Stimulated activated naive CD8-positive, alpha-beta T cell treated with anti-CD3 and anti-CD28 coated beads, Interleukin-15, Interleukin-2, amounts not matched to agents 100 U/mL and 50 U/mL, for 24 hours (primary cell): ENCODE measurements at places on chromosomes 7 and 10.

- DNase-seq = no peak
Measured at GRCh38 chr10:125370578-125370977, 210.2 kb upstream of the CTBP2 start.

GRCh38 chr7:2629746-2630681, 1.8 kb upstream of the TTYH3 start:
- DNase-seq = no peak

- no peak for DNase-seq
Measured at GRCh38 chr7:133582766-133583523, 330.1 kb downstream of the EXOC4 start.

GRCh38 chr10:63765126-63765525, 243.9 kb downstream of the REEP3 start:
- DNase-seq = no peak

GRCh38 chr7:17195576-17195975, 102.9 kb upstream of the AHR start:
- DNase-seq = no peak

DNA sequence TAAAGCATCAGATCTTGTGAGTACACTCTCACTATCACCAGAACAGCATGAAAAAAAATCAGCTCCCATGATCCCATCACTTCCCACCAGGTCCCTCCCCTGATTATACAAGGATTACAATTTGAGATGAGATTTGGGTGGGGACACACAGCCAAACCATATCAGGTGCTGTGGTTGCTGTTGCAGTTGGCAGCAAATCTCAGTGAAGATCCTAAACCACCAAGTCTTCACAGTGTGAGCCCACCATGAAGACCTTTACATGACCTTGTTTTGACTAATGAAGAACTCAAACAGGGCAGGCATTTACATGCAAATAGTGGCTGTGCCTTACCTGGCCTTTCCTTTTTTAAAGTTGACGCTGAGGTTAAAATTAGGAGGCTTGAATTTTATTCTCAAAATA, 242.6 kb downstream of the ACTR3B start:
- DNase-seq = no peak

- no peak for DNase-seq
Measured at GRCh38 chr10:69757553-69758309, 44.0 kb upstream of the COL13A1 start.

GRCh38 chr7:4845740-4846142, 16.1 kb downstream of the PAPOLB start:
- DNase-seq = no peak

DNA sequence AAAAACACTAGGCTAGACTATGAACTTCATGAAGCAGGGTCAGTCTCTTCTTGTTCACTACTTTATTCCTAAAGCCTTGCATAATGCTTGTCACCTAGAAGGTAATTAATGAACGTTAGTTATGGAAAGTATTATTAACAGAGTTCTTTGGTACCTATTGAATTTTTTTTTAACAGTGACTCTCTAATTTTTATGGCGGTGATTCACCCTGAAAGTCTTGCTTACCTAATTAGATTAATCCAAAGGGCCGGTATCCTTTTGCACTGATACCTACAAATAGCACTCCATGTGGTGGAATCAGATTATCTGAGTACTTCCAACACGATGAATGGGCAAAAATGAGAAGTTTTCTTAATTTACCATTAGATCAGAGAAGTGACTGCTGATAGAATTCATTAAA, 31.7 kb downstream of the STAM start:
- DNase-seq = no peak

DNA sequence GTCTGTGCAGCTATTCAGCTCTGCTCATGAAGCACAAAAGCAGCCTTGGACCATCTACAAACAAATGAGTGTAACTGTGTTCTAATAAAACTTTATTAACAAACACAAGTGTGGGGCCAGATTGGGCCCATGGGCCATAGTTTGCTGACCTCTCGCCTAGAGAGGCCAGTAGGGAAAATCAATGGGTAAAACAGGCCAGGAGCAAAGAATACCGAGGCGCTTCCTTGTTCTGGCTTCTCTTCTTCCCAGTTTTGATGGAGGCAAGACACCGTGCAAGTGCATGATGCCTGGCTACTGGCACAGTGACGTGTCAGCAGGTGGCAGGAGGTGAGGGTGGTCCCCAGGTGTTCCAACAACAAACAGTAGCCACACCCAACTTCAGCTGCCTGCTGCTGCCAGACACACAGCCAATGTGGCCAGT, 94.3 kb upstream of the SDK1 start:
- no peak for DNase-seq

DNA sequence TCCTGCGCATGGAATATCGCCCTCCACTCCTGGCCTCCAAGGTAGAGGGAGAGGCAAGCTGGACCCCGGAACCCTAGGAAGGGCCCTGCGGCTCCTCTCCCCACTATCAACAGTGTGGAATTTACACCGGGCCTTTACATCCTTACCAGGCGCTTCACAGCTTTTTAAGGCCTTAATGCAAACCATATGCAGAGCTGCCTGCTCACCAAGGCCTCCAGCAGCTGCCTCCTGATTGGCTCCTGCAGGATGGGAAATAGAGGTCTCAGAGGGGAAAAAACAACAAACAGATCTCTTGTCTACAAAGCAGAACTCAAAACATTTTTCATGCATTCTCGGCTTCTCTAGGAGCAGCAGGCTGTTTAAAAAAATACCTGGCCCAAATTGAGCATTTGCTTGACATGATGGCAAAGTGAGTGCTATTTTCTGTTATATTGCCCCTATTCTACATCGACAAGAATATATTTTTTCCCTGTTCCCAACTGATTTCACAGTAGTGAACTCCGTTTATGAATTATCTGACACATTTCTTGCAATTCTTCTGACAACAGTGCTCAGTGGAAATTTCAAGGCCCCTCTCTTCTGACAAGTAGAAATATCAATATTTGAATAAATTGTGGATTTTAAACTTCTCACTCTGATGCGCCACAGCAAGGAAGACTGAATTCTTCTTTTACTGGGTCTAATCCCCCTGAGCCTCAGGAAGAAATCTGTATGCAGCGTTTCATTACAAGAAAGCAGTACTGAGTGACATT, 51.7 kb downstream of the EBF3 start:
- no peak for DNase-seq

- DNase-seq = no peak
Measured at GRCh38 chr7:421136-421991, 98.3 kb downstream of the PDGFA start.

DNA sequence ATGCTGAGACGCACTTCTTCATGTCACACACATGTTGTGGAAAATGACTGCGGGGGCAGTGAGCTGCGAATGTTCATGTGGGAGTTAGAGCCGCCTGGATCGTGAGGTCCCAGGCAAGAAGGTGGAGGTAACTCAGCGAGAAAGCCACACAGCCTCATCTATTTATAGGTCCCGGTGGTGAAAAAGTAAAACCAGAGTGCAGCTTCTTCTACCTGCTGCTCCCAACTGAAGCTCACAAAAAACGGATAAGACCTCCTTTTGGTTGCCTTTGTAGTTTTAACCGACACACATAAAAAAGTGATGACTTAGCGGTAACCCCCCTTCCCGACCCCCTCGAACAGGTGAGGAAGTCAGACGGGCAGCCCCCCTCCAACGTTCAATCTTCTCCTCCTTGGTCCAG, 276.9 kb downstream of the GATA3 start:
- peak; percentile 26 for DNase-seq

- DNase-seq = peak; percentile 8
Measured at GRCh38 chr7:124784879-124785818, 19.6 kb upstream of the GPR37 start.

DNA sequence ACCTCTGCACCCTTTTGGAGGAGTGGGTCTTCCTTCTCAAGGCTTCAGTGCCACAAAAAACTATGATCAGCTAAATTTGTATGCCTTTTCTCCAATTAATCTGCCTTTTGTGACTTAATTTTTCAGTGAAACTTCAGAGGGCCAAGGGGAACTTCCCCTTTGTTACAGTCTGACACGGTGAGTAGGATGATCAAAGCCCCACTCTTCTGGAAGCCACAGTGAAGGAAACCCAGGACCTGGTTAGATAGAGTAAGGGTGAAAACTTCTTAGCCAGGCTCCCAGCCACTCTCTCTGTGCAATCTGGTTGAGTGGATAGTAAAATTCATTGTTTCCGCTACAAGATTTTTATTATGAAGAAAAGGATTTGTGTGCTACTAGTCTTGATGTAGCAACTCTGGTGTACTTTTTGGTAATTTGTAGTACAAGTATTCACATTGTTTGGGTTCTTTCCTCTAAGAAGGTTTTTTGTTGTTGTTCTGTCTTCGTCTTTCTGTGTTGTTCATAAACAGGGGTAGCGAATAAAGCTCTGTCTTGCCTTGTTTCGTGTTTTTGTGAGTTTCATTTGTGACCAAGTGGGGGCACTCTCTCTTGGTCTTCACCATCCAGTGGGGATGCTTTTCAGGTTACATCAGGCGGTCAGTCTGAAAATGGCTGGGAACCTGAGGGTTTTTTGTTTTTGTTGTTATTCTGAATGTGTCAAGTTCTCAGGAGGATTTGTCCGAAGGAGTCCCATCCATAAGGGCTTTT, 268.5 kb upstream of the NPSR1 start:
- DNase-seq = no peak

DNA sequence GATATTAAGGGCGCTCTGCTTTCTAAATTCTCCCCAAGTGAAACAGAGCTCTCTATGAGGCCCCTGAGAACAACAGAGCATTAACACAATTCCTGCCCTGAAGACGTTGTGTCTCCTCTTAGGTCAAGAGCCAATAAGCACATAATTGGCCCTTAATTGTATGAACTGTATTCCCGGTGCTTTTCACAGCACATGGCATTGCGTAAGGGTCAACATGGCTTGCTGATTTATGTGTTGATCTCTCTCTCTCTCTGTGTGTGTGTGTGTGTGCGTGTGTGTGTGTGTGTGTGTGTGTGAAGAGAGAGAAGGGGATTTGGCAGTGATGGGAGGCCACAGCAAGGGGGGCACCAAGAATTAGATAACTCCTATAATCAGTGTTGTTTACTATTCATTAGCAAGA, 40.5 kb downstream of the LYZL1 start:
- DNase-seq = no peak

- no peak for DNase-seq
Measured at GRCh38 chr10:132372516-132373095, 24.4 kb upstream of the PWWP2B start.

DNA sequence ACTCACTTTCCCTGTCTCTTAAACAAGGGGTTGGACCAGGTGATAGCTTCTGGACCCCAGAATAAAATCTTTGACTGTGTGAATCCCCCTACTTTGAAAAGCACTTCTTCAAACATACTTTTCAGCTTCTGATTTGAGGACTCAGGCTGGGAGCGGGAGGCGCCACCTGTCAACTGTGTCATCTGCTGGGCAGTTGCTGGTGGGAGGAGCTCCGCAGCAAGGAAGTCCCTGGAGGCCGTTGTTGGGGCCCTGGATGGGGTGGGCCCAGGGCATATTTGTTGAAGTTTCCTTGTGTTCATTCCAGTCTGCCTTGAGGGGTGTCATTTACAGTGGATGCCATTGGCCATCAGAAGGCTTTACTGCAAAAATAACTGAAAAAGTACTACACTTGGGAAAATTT, 197.7 kb downstream of the CCDC3 start:
- no peak for DNase-seq

DNA sequence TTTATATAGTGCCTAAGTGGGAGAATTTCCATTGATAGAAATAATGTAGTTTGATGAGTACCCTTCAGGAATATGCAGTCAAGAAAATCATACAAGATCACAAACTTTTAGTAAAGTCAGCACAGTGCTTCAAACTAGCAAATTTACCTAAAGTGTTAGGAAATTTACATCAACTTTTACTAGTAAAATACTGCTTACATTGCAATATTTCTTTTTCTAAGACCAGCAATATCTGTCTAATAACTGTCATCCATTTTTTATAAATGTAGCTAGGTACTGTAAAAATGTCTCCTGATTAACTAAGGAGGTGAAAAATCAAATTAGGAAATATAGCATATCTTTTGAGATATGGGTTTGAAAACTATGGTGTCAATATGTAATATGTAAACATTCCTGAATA, 405.4 kb downstream of the MDFIC start:
- DNase-seq = no peak

DNA sequence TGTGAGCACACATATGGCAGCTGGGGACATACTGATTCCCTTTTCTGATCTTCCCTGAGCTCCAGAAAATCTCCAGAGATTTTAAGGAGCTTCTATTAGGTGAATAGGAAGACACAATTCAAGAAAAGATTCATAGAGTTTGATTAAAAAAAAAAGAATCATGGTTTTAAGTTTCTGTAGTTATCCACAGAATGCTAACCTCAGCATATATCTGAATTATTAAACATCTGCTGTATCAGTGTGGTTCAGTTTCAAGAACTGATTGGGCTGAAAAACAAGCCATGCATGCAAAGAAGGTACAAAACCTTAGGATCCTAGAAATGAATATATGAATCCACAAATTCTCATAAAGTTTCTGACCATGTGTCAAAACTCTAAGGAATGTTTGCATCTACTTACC, 94.1 kb upstream of the ZNF438 start:
- no peak for DNase-seq

- DNase-seq = no peak
Measured at GRCh38 chr7:151780631-151781030, 96.3 kb downstream of the PRKAG2 start.

DNA sequence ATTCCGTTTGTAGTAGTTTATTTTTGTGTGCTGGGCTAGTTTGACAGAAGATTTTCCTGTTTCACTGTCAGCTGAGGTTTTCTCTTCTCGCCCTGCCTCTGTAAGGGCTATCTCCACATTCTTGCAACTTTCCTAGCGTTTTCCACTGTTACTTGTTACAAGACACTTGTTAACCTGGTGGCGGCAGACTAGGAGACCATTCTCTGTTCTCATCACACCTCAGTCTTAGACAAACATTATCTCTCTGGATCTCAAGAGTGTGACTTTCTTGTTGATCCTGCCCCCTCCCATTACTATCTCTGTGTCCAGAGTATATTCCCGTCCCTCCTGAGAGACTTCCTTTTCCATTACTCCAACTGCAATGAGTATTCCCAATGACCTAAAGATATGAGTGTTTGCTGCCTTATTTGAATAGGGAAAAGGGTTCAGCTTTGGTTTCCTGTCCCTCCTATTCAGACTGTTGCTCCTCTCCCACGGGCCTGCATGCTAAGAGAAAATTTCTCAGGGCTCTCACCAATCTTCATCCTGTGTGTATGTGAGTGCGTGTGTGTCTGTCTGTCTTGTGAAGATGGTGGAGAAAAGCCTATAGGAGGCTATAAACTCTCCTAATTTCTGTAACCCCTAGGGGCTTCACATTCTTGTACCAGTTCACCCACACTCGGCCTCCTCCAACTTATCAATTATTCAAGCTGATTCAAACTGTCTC, 722.4 kb upstream of the POT1 start:
- no peak for DNase-seq

DNA sequence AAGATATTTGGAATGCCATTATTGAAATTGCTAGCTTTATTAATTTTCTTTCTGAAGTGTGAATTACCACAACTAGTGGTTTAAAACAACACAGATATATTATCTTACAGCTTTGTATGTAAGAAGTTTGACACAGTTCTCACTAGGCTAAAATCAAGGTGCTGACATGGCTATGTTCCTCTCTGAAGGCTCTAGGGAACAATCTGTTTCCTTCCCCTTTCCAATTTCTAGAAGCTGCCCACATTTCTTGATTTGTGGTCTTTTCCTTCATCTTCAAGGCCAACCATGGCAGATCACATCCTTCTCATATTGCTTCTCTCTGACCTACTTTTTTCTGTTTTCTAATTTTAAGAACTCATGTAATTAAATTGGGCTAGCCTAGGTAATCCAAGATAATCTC, 43.3 kb upstream of the SLC26A3 start:
- DNase-seq = no peak

- peak; percentile 32 for DNase-seq
Measured at GRCh38 chr7:135414850-135415439, 95.0 kb downstream of the CNOT4 start.
